CD4-positive, alpha-beta T cell treated with Interleukin-4 for 1 hour (primary cell): ENCODE measurements at places on chromosomes 11 and 22.

GRCh38 chr11:71936825-71937224 lies 8.0 kb downstream of the RNF121 start:
- DNase-seq: no peak

- no peak for DNase-seq
These were observed 3.7 kb downstream of the TPBGL start for GRCh38 chr11:75244052-75244814.

- DNase-seq: peak; percentile 39
These were observed 8.7 kb upstream of the DAGLA start for GRCh38 chr11:61671527-61671926.

DNA sequence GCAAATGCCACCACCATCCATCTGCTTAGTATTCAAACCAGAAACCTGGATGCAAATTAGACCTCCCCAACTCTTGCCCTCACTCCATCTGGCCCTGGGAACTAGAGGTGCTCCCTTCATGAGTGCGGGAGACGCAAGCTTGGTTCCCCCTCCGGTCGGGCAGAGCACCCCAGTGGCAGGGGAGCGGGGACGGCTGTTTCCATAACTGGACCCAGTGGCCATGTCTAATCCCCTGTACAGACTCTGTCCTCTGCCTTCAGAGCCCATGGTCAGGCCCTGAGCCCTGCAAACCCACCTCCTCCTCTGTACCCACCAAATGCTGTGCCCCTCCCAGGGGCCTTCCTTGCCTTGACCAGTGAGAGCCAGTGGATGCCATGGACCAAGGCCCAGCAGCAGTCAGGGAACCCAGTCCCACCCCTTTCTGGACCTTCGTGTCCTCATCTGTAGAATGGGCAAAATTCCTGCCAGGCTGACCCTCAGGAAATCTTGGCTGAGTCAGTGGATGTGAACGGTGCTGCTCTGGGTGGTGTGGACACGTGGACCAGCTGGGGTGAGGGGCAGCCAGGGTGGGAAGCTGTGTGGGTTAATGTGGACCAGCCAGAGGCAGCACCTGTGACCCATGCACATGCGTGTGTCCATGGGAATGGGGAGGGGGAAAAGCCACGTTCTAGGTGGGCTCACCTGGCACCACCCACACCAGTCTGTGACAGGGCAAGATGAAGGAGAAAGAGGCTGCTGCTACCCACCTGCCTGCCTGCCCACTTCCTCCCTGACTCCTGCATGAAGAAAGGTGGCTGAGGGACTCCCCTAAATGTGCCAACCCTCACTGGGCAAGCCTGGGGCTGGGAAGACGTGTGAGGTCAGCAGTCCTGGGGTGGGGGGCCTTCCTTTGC lies 72.8 kb downstream of the LRRC32 start:
- no peak for DNase-seq

GRCh38 chr11:69531717-69532088 lies 50.2 kb downstream of the LINC01488 start:
- no peak for DNase-seq

- DNase-seq: no peak
These were observed 3.9 kb downstream of the BET1L start for GRCh38 chr11:203056-203944.

- DNase-seq: no peak
These were observed 27.5 kb upstream of the PLAAT3 start for GRCh38 chr11:63641727-63642126.

DNA sequence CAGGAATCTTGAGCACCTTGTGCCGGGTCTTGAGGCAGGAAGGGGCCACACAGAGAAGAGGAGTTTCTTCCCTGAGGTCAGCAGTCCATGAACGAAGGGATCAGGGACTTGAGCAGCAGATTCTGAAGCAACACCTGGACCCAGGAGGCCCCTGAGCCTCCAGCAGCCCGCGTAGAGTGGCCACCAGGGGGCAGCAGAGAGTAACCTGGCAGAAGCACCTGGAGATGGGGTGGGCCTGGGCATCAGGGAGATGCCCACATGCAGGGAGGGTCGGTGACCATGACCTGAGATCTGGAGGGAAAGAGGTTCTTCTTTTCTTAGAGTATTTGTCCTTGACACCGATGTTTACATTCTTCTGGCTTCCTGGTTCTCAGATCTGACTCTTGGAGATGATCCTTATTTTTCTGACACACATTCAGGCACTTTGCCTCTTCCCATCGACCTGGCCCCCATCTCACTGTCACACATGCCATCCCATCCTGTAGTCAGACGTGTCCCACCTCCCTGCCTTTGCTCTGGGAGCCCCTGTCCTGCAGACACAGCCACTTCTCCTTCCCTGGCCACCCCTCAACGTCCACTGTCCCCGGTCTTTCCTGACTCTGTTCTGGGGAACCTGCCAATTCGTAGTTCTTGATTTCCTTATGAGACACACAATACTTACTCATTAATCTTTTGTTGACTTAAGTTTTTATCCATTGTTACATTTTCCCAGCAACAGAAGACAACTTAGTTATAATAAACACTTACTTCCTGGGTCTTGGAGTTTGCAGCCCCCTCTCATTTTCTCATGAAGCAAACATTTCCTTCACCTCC lies 66.5 kb downstream of the GGTLC2 start:
- peak; percentile 66 for DNase-seq

- DNase-seq: peak; percentile 66
These were observed 769 bp downstream of the MAFF start for GRCh38 chr22:38202437-38203089.
